Naive thymus-derived CD4-positive, alpha-beta T cell (primary cell): ENCODE measurements at places on chromosomes 13 and 19.

DNA sequence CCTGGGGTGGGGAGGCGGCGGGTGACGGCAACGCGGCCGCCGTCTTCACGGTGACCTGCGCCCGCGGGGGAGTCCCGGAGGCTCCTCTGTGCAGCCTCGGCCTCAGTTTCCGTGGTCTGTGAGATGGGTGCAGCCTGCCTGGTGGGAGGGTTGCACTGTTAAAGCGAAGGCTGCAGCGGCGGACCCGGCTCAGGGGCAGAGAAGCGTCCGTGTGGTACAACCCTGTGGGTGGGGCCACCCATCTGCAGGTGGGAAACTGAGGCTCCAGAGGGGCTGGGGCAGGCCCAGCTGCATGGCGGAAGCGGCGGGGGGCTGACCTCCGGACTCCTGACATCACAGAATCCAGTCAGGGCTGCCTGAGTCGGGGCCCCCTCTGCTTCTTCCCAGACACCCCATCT lies 481 bp downstream of the FGF22 start:
- no peak for DNase-seq

- DNase-seq, result no peak
Observed at GRCh38 chr13:75415171-75415570, 66.8 kb downstream of the TBC1D4 start.

DNA sequence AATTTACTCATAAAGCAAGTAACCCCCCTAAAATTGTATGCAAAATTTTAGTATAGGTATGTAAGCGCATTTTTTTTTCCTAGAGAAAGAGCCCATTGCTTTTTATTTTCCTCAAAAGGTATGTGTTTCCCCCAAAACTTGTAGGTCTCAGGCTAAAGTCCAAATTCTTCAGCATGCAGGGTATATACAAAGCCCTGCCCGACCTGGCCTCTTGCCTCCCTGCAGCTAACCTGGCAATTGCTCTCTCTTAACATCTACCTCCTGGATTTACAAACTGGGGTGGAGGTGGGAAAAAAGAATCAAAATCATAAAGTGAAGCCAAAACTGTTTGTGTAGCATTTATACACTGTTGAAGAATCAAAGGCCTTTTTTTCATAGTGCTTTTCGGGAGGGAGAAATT lies 107.8 kb downstream of the KCNRG start:
- no peak for DNase-seq

DNA sequence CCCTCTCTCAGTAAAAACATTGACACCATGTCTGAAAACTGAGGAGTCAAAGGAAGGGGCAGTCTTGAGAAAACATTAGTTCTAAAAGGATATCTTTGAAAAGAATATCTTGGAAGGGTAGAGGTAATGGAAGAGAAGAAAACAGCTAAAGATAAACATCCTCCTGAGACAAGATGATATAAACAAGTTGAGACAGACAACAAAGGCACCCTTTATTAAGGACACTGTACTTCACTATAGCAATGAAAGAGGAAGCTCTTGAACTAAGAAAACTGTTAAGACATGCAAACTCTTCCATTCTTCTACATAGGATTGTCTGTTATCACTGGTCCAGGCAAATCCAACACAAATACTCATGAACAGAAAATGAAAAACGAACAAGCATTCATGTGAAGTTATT lies 46.3 kb downstream of the MTMR6 start:
- no peak for DNase-seq

DNA sequence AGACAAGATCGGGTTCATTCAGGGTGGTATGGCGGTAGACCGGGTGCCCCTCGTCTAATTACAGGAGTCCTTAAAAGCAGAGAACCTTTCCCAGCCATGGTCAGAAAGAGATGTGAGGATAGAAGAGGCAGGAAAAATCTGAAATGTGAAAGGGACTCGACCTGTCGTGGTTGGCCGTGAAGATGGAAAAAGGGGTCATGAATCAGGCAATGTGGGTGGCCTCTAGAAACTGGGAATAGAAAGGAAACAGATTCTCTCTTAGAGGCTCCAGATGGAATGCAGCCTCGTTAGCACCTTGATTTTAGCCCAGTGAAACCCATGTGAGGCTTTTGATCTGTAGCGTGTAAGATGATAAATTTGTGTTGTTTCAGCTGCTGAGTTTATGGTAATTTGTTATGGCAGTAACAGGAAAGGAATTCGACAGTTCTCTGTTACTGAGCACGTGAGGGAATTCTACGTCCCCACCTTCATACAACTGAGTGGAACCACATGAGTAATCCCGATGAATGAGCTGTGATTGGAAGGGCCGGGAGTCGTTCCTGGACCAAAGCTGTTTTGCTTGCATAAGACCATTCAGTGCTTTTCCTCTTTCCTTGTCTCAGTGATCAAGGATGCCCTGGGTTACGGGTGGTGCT lies 11.0 kb upstream of the CA11 start:
- no peak for DNase-seq

- no peak for DNase-seq
Observed at GRCh38 chr13:40518481-40518882, 148.0 kb downstream of the FOXO1 start.

- DNase-seq, result no peak
Observed at GRCh38 chr13:72062566-72062965, 195.6 kb upstream of the DACH1 start.

DNA sequence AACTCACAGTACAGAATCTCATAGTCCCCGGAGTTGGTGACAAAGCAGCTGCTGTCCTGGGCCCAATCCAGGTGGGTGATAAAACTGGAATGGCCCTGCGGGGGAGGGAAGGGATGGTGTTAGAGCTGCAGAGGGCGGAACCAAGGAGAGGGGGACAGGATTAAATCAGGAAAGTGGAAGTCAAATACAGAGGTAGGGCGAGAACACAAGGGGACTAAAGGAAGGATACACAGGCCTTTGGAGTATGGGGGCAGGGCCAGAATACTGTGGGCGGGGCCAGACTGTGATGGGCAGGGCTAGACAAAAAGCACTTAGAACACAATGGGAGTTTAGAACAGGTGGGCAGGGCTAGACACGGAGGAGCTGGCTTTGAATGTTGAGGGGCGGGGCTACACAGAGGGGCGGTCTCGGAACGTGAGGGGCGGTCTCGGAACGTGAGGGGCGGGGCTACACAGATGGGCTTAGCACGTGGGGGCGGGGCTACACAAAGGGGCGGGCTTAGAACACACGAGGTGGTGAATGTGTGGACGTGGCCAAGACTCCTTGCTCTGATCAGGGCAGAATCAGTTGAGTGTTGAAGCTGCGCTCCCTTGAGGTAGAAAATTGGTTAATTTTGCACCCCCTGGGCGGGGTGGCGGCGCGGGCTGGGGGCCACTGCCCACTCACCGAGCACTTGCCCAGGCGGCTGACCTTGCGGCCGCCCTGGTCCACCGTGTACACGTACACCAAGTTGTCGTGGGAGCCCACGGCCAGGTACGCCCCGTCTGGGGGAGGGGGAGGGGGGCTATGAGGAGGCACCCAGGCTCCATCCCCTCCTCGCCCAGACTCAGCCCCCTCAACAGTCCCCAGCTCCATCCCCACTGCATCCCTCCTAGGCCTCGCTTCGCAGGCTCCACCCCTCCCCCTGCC lies 14.0 kb upstream of the GPR4 start:
- DNase-seq, result peak; percentile 71
